ENCODE measurements at places on chromosomes 3 and 15. TPM values are rescaled to one million over a fixed set of nuclear protein-coding genes. Genes with fewer than 3 reads are reported as not detected.

Gene UNC13C
- 18.8 TPM for total RNA-seq

Gene TP63
- 0.41 TPM for total RNA-seq

Gene OR5K2
- total RNA-seq = not detected

GRCh38 chr3:16072420-16073110 lies 101.9 kb upstream of the GALNT15 start:
- DNase-seq = no peak

DNA sequence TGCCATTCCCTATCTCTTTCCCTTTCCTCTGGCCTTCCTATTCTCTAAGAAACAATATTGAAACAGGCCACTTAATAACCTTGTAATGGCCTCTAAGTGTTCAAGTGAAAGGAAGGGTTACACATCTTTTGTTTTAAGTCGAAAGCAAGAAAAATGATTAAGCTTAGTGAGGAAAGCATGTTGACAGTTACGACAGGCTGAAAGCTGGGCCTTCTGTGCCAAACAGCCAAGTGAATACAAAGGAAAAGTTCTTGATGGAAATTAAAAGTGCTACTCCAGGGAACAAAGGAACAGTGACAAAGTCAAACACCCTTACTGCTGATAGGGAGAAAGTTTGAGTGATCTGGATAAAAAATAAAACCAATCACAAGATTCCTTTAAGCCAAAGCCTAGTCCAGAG lies 54.2 kb downstream of the SENP2 start:
- DNase-seq = no peak

DNA sequence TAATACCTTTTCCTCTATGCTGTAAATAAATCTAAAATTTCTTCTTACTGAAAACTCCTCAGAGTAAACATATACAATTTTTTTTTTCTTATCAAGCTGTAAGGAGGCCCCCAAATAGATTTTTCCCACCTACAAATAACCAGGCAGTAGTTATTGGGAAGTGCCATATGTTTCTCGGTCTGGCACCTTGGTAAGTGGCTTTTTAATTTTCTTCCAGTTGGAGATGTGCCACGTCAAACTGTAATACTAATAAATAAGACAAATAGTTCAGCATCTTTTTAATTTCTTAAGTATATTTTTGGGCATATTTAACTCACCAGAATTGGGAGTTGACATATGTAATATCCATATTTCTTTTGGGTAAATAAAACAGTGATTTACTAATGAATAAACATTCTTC lies 346.3 kb downstream of the DIPK2A start:
- no peak for DNase-seq

- DNase-seq = no peak
These were observed 15.3 kb upstream of the NRROS start for GRCh38 chr3:196624067-196624790.

DNA sequence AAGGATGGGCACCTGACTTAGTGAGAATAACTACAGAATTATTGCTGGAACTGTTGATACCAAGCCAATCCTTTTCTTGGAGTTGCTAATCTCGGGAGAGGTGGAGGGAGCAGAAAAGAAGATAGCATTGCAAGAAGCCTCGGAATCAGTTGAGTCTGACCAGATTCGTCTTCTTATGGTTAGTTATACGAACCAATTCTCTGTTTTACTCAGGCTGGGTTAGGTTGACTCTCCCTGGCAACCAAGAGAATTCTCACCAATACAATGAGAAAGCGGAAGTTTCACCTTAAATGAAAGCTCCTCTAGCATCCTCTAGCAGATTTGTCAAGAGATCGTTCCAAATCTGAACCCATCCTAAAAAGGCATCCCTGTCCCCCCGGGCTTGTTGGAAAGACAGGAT lies 43.5 kb upstream of the UBE2E1 start:
- no peak for DNase-seq

All from frontal cortex (tissue), 4 donors.